ENCODE measurements at places on chromosomes 1 and 21.

DNA sequence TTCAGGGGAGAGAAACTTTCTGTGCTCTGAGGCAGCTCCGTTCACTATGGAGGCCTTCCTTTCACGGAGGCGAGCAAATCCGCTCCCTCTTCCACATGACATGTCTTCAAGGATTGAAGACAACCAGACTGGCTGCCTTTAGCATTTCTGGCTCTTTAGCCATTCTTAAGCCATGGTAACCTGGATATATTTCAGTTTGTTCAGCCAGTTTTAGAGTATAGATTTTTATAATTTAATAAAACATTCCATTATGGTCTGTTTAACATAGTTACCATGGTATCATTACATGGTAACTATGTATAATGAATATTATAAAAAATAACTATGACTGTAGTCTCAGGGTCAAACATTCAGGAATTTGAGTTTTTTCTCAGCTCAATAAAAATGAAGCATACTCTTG lies 54.2 kb upstream of the NFIA start:
- DNase-seq: no peak

GRCh38 chr1:94031591-94031990 lies 89.4 kb downstream of the ABCA4 start:
- no peak for DNase-seq

GRCh38 chr1:205927247-205927646 lies 16.0 kb downstream of the SLC26A9 start:
- DNase-seq: no peak

- no peak for DNase-seq
Observed at GRCh38 chr1:165856021-165856420, 28.6 kb downstream of the UCK2 start.

DNA sequence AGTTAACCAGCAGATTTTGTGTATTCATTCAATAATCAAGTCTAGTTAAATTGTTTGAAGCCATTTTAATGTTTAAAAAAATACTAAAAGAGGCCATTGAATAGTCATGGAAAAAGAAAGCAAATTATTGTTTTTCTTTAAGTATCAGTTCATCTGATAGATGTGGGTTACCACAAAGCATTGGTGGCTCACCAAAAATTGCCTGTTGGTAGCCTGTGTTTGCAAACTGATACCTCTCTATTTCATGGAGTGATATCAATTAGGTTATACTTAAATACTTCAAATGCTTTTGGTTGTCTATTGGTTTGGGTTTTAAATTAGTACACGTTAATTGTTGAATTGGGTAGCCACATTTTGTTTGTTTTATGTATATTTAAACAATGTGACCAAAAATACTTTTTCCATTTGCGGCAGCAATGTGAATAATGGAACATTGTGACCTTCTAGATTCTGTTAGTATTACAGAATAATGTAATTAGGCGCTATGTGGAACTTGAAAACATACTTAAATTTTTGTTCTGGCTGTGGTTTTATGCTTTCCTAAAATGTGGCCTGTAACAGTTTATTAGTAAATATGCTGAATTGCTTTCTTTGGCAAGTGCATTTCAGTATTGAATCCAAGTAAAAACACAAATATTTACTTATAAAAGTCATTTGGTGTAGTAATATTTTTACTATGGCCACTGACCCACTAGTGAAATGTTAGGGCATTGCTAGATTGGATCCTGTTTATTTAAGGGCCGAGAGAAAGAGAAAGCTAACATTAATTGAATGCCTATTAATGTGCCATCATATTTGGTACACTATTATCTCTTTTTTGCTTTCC lies 37.1 kb upstream of the NBL1 start:
- no peak for DNase-seq

- DNase-seq: peak; percentile 15
Observed at GRCh38 chr1:75310067-75310466, 175.9 kb downstream of the LHX8 start.

GRCh38 chr1:230170153-230170547 lies 103.1 kb downstream of the GALNT2 start:
- DNase-seq: no peak

GRCh38 chr1:150225546-150225945 lies 10.4 kb downstream of the ANP32E start:
- DNase-seq: no peak

- no peak for DNase-seq
Observed at GRCh38 chr1:4778056-4778455, 123.6 kb downstream of the AJAP1 start.

- no peak for DNase-seq
Observed at GRCh38 chr1:243945727-243946126, 95.7 kb upstream of the AKT3 start.

DNA sequence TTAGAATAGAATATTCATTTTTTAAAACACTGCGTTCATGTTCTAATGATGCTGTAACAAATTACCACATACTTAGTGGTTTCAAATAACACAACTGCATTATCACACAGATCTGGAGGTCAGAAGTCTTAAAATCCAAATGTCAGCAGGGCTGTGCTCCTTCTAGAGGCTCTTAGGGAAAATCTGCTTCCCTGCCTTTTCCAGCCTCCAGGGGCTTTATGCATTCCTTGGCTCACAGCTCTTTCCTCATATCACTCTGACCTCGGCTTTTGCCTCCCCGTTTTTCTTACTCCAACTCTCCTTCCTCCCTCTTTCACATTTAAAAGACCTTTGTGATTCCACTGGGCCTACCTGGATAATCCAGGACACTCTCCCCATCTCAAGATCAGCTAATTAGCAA lies 18.6 kb upstream of the FMN2 start:
- no peak for DNase-seq

DNA sequence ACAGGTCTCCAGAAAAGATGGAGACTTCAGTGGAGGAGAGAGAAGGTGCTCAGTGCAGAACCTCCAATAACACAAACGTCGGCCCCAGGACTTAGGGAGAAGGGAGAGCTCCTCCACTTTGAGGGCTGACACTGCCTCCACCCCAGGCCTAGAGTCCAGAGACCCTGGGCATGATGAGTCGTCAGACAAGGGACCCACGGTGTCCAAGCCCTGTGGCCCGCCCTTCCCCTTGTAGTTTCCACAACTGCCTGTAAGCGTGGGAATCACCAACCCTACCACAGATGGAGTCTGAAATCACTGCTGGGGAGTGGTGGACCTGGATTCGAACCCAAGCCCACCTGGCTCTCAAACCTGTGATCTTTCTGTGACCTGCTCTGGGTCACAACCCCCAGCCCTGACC lies 281.1 kb downstream of the NPHP4 start:
- no peak for DNase-seq

DNA sequence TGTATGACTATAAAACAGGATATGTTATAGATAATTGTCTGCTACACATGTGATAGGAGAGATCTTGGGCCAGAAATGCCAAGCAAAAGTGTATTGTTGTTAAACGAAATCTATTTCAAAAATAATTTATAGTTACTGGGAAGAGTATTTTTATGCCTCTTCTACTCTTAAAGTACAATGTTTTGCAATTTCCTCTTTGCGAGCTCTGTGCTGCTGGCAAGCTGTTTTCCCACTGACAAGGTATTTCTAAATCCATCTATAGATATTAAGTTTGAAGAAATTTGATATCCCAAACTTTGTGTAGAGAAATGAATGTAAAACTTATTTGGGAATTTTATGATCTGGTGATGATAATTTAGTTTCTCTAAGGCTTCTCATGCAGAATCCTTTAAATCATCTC lies 63.3 kb upstream of the PTGFR start:
- no peak for DNase-seq

DNA sequence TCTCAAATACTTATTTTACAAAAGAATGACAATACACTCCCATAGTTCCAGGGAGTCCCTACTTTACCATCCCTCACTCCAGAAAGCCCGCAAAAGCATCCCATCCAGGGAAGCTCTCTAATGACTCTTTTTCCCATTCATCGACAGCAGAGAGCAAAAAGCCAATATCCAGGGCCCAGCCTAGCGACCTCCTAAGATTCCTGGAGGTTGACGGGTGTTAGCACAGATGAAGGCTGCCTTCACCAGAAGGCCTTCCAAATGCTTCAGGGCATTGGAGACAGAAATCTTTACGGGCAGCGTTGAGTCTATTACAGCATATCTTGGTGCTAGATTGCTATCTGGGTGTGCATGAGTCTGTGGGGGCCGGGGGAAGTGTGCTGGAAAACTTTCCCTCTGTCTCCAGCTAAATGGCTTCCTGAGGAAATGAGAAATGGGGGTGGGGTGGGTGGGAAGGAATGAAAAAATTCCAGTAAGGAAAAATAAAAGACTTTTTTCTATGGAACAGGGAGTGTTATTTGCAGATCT lies 136.6 kb downstream of the PROX1 start:
- DNase-seq: peak; percentile 40

GRCh38 chr1:18707696-18708257 lies 77.1 kb downstream of the PAX7 start:
- DNase-seq: peak; percentile 37

DNA sequence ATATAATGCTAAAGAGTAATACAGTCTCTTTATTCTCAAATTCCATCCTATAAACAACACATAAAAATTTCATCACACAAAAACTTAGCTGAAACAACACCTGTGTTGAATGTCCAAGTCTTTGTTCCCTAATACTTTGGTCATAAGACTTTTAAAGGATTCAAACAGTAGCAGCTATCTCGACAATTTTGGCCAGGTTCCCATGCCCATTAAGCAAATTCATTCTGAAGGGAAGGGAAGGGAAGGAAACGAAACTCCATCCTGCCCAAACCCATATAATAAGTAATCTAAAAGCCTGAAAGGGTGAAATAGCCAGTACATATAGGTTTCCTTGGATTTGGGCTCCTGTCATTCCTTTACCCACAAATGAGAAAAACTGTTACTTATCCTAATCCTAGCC lies 7.5 kb downstream of the IVNS1ABP start:
- DNase-seq: no peak

GRCh38 chr1:22883406-22883805 lies 89.3 kb downstream of the LACTBL1 start:
- no peak for DNase-seq

DNA sequence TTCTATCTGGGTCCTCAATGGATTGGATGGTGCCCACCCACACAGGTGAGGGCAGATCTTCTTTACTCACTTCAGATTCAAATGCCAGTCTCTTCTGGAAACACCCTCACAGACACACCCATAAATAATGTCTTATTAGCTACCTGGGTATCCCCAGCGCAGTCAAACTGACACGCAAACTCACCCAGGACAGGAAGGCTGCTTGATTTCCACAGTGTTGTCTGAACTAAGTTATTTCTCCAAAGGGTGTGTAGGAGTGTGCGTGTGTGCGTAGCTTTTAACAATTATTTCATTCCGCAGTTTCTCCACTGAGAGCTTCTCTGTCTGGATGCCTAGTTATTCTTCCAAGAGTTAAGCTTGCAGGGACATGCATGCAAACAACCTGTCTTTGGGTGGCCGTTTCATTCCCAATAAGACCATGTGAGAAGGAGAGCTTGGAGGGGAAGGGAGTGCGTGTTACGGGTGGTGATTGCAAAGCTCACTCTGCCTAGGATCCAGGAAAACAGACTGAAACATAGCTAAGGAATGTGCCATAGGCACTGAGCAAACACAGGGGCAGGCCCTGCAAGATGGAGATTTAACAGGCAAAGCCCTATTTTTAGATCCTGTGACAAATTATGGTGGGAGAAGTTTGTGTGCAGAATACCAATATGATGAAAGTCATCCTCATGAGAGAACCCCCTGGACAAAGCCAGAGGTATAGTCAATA lies 269.7 kb downstream of the DYRK1A start:
- DNase-seq: peak; percentile 79

GRCh38 chr21:16587681-16588375 lies 858.0 kb downstream of the USP25 start:
- DNase-seq: no peak

GRCh38 chr1:3821004-3821403 lies 24.7 kb upstream of the LRRC47 start:
- DNase-seq: no peak

- peak; percentile 39 for DNase-seq
Observed at GRCh38 chr1:206952171-206952570, 5.9 kb upstream of the PIGR start.

DNA sequence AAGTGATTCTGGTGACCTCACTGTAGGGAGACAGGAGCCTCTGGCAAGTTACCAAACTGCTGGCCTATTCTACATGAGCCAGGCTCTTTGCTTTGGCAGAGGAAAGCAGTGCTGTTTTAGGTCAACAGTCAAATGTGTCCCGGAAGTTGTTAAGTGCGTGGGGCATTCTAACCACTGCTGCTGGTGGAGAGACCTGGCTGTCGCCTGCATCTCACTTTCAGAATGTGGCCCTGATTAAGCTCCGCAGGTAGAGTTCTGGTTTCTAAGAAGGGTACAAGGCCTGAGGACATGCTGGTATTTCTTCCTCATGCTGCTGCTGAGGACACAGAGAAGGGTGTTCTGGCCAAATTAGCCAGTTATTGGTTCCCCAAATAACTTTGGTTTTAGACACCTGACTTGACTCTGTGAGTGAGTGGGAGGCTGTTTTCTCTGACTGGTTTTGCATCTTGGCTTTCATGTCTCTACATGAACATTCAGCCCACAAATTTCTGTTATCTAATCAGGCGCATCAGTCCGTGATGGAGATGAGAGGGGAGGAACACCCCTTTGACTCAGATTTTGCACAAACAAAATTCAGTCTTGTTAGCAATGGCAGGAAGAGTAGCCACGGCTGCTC lies 120.8 kb downstream of the LMO4 start:
- peak; percentile 63 for DNase-seq

DNA sequence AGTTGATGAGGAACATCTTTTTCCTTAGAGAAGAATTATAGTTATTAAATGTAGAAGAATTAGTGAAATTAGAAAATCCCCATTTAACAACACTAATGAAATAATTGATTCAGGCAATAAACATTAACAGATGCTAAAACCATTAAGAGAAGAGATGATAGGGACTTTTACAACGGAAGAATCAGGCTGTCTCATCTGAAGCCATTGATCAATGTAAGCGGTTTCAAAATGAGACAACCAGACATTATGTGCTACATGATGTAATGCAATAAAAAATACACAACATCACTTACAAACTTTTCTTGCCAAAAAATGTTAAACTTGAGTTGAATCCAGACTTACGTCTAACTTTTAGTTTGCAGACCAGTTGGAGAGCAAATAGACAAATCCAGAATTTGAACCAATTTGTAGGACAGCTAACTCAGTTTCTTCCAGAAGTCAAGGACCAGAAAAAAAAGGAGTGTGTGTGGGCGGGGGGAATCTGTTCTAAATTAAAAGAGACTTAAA lies 165.4 kb upstream of the DPT start:
- no peak for DNase-seq

DNA sequence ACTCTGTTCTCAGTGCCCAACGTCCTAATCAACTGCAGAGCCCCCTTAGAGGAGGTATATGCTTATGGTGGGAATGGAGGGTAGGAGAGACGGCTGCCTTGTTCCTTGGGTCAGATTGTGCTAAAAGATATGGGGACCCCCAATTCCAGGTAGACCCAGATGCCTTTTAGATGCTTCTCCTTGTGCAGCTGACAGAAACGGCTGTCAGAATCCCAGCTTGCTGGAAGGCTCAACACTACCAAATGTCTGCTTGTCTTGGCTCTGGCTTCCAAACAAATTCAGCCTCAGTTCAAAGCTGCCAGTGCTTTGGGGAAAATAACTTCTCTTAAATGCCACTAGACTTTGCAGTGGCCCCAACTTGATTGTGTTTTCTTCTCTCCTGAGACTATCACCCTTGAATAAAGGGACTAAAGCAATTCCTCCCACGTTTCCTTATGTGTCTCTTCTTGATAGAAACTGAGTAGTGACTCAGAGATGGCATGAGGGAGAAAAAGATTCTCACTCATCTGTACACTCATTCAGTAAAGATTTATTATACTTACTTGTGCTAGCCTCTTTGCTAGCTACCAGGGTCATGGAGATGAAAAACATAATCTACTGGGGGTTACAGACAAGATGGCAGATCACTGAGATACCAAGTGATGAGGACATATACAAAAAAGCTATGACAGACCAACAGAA lies 3.4 kb upstream of the RNF19B start:
- DNase-seq: no peak

All from Daoy (cell line).